ENCODE measurements at places on chromosomes 12 and 14.

DNA sequence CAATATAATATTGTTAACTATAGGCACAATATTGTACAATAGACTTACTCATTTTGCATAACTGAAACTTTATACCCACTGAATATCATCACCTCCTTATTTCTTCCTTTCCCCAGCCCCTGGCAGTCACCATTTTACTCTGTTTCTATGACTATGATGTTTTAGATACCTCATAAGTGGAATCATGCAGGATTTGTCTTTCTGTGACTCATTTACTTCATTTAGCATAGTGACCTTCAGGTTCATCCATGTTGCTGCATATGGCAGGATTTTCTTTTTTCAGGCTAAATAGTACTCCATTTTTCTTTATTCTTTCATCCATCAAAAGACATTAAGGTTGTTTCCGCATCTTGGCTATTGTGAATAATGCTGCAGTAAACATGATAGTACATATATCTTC is 18.9 kb downstream of the USP15 start:
- no peak for DNase-seq

DNA sequence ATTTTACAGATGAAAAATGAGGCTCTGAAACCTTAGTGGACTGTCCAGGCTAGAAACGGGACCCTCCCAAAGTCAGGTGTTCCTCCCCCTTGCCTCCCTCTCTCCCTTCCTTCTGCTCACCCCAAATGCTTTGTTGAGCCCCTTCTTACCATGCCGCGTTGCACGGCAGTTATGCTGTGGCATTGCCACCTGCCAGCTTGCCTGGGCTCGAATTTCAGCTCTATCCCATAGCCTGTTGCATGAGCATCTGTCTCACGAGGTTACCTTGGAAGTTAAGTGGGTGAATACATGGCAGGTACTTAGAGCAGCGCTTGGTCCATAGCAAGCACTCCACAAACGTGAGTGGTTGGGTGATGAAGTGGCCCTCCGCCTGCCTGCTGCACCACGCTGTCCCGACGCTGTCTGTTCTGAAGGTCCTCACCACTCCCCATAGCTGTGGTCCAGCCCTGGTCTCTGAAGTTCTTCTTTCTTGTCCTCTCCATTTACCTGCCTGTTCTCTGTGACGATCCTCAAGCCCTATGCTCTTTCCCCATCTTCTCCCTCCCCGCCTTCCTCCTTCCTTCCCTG is 269.9 kb downstream of the CACNA1C start:
- no peak for DNase-seq

DNA sequence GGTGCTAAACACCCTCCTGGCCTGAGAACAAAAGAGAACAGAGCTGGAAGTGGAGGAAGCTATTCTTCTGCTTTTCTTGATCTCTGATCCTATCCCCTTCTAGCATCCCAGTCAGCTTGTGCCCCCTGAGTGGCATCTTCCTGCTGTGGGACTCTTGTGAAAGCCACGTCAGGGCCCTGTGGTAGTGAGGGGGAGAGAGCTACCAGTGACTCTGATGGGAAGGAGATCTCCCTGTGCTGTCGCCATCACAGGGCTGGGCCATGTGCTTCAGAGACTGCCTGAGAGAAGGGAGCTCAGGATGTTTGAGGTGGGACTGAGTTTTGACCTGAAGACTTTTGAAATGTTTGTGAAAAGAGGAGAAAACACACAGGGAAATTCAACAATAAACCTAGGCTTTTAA is 107.6 kb upstream of the FUT8 start:
- DNase-seq = no peak

GRCh38 chr14:73685328-73685727 is 28.9 kb downstream of the PNMA1 start:
- DNase-seq = no peak

DNA sequence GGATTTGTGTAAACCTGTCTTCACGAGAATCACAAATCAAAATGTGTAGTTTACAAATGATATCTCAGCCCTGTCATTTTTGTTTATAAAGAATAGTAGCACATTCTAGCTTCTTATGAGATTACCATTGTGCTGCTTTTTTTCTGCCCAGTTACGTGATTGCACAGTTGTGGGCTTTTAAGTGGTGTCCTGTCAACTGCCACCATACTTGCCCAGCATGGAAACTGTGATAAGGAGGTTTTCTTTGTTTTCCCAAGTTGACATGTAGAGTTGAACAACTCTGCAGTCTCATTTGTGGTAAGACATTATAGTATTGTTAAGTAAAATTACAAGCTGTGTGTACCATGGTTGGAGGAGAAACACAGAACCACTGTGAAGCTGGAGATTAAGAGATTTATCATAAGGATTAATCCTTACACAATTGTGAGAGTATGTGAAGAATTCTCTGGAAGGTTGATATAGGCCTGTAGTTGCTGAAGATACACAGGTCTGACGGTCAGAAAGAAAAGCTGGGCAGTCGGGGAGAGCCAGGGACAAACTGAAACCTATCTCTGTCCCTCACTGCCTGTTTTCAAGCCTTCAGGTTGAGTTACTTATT is 12.2 kb downstream of the CHURC1 start:
- DNase-seq = no peak

- DNase-seq = no peak
Measured at GRCh38 chr14:101357559-101358319, 203.6 kb upstream of the DIO3 start.

DNA sequence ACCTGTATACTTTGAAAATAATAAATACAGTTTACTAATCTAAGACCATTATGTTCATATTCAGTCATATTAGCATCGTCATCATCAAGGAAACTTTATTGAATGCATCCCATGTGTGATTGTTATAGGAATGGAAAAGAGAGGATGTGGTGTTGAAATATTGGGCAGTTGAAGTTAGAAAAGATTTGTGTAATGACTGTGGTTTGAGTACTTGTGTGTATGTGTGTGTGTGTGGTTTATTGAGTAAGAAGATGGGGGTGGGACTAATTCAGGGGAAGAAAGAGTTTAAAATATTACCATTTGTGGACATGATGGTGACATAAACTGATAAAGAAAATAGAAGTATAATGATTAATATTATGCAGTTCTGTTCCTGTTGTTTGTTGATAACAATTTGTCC is 238.7 kb upstream of the SEL1L start:
- no peak for DNase-seq

GRCh38 chr12:83823386-83824045 is 1089.1 kb downstream of the SLC6A15 start:
- DNase-seq = peak; percentile 12

DNA sequence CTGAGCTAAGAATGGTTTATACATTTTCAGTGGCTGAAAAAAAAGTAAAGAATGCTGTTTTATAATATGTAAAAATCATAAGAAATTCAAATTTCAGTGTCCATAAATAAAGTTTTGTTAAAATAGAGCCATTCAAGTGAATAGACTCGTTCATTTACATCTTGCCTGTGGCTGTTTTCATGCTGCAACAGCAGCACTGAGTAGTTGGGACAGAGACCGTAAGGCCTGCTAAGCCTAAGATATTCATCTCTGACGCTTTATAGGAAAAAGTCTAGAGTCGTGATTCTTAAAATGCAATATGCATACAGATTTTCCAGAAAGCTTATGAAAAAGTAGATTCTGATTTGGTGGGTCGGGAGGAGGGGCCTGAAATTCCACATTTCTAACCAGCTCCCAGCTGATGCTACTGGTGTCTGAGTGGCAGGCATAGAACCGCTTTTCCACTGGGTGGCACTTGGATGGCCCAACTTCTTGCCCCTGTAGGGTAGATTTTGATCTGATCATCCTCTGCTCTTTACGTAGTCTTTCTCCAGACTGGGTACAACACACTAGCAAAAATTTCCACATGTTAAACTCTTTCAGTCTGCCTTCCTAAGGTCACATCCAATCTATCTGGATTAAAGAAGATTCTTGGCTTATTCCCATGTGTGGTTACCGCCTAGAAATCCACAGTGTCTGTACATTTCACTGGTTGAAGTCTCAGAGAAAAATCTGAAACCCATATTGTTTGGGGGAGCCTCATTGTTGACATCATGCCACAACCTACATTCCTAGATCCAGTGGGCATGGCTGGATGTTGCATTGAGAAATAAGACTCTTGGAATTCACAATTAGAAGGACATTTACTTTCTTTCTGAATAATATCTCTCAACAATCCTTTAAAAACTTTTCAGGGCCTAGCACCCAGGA is 151.2 kb downstream of the C12orf75 start:
- DNase-seq = no peak

DNA sequence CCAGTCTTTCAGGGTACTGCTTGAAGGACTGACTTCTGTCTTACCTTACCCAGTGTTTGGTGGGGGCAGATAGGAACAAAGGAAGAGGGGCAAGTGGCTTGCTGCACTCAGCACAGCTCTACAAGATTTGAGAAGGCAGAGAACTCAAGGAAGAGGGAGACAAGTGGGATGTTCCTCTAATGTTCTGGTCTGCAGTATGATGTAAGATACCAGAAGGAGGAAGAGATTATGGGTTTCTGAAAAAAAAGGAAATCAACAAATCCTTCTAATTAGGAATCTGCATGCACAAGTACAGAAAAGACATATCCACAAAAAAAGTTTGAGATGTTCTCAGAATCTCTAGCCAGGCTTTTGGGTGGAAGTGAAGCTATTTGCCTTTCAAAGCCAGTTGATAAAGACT is 37.1 kb downstream of the USP15 start:
- no peak for DNase-seq

DNA sequence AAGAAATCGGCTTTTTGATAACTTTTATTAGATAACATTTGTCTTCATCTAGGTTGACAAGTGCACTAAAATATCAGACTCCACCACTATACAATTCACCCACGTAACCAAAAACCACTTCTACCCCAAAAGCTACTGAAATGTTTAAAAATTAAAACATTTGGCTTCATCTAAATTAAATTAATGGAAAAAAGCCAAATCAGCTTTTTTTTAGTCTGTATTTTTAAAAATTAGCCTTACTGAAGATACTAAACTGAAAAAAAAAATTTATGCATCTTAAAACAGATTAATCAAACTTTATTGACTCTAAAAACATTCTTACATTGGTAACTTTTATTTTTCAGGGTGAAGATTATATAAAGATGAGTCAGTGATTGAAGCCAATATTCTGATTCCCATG is 30.0 kb downstream of the CREBL2 start:
- no peak for DNase-seq

- no peak for DNase-seq
Measured at GRCh38 chr12:49404956-49405355, 37.7 kb downstream of the SPATS2 start.

GRCh38 chr12:2539938-2540337 is 254.8 kb upstream of the FKBP4 start:
- no peak for DNase-seq

DNA sequence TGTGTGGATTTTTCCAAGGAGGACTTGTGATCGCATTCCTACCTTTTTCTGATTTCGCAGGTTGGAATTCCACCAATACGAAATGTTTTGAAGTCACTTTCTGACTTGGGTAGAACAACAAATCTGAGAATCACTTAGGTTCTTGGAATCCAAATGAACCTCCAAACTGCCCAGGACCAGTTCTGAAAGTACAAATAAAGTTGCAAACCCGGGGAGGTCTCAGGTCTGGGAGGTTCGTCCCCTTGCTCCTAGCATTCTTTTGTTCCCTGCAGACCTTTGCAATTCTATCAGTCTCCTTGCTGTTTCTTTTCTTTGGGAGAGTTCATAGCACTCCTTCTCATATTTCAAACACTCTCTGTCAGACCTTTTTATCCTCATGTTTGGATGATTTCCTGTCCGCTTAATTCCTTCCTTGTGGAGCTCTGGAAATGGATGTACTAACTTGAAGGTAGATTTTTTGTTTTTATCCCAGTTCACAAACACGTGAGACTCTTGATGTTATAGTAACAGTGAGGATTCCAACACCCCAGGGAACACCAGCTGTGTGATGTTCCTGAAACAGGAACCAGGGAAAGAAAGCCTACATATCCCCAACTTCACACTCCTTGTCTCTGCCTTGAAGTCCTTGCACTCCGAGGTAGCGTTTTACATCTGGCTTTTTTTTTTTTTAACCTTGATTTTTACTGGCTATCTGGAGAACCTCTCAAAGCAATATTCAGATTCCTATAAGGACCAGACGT is 70.6 kb downstream of the TMEM132C start:
- DNase-seq = no peak

GRCh38 chr14:102893452-102893851 is 29.0 kb upstream of the AMN start:
- no peak for DNase-seq

GRCh38 chr14:61630399-61631044 is 64.8 kb upstream of the HIF1A start:
- no peak for DNase-seq

- no peak for DNase-seq
Measured at GRCh38 chr12:129903956-129904829, at the start of gene TMEM132D. TMEM132D (minus strand) TSS chr12:129904025.

Measured in T-cell (primary cell).